ENCODE measurements at places on chromosomes 11 and 22. TPM values are rescaled to one million over a fixed set of nuclear protein-coding genes. Genes with fewer than 3 reads are reported as not detected.

Gene TNNI2
- total RNA-seq = not detected

Gene SMTNL1
- not detected for total RNA-seq

Gene BTG4
- not detected for total RNA-seq

Gene ACRV1
- total RNA-seq = 0.11 TPM

Gene TEX54
- not detected for total RNA-seq

Gene SYCE3
- not detected for total RNA-seq

Gene DHCR7
- 25.6 TPM for total RNA-seq

Gene USP35
- total RNA-seq = 11.6 TPM

Gene OR10A2
- not detected for total RNA-seq

Gene CRYBB1
- not detected for total RNA-seq

Measured in articular chondrocyte of knee joint (primary cell).